HFFc6 (cell line): ENCODE measurements at places on chromosomes 1 and 21.

GRCh38 chr1:8182034-8182761 is 135.7 kb upstream of the SLC45A1 start:
- peak; percentile 39 for DNase-seq

GRCh38 chr1:53024117-53024516 is 37.9 kb upstream of the PODN start:
- no peak for DNase-seq

DNA sequence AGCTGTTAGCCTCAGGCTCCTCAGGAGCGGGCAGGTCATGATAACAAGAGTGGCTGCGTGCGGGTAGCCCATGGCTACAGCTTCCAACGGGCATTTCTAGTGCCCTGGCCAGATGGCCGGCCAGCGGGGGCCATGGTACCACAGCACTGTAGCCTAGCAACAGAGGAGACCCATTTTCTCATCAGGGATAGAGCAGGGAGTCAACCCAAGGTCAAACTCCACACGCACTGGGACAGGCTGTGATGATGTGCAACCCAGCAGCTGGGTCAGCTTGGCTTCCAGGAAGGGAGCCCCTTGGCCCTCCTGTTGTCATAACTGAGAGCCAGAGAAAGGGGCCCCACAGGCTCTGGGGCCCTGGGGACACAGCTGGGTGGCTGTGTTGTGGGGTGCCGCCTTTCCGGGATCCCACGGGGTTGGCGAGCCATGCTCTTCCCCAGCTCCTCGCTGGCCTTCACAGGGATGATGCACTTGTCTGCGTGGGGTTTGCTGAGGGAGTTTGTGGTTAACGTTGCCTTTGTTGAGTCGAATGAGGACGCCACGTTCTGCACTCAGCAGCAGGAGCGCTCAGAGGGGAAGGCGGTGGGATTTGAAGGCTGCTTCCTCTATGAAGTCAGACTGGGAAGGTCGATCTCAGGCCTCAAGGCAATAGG is 46.3 kb downstream of the COL18A1 start:
- DNase-seq: no peak

- DNase-seq: no peak
Observed at GRCh38 chr1:236099355-236099974, 34.6 kb upstream of the NID1 start.

GRCh38 chr1:165650981-165651625 is 20.1 kb downstream of the MGST3 start:
- no peak for DNase-seq

DNA sequence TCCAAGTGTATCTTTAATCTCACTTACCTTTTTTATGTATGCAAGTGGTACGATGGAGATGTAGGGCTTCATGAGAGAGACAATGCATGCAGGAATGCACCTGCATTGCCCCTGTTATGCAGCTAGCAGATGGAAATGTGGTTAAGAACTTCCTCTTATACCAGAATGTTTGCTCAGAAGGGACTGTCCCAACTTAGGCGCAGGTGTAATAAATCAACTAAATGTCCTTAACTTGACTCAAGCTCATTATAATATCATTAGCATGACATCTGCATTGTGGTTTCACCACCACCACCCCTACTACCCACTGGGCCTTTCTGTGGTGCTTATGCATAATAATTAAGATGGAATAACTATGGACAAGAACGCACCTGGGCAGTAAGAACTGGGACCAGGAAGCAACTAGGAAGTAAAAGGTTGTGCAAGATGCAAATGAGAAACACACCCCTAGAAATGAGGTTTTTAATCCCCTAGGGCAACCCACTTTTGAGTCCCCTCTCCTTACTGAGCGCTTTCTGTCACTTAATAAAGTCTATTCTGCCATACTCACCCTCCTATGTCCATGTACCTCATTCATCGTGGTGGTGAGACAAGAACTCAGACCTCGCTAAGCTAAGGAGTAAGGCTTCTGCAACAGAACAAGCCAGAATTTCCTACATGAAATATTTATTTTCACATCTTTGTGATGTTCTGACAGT is 1103.3 kb upstream of the B3GALT2 start:
- no peak for DNase-seq

GRCh38 chr1:30898031-30898815 is 10.3 kb downstream of the SDC3 start:
- DNase-seq: no peak

- DNase-seq: no peak
Observed at GRCh38 chr1:109806733-109807400, 43.1 kb upstream of the EPS8L3 start.
